ENCODE measurements at places on chromosomes 1 and 21.

- DNase-seq, result no peak
Measured at GRCh38 chr1:26031611-26032220, 10.1 kb downstream of the EXTL1 start.

- DNase-seq, result no peak
Measured at GRCh38 chr1:241115784-241116183, 241.2 kb downstream of the RGS7 start.

DNA sequence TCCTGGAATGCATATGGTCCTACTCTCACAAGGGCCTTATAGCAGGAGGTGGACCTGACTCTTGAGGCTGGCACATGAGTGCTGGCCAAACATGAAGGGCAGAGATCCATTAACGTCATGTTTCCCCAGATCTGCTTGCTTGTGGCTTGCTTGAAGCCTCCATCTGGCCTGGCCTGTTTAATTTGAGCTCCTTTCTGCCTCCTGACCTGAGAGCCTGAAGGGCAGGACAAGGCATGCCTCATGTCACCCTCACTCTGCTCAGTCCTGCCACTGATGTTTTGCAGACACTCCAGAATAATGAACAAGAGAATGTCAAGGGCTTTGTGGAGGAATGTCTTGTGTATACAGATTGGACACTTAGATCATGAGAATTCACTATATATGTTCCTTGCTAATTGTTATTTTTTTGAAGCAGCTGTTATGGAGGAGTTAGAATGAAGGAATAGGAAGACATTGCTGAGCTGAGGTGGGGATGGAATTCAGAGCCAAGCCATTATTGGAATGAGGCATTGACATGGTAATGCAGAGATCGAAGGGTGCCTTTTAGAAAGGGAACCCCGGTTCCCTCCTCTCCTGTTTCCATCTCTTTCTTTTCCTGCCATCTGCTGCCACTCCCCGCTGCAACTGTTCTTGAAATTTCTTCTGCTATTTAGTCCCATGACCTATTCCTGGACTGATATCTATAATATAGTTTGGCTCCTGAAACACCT lies 457.0 kb upstream of the PROX1 start:
- no peak for DNase-seq

- DNase-seq, result no peak
Measured at GRCh38 chr1:117826540-117827078, 102.8 kb downstream of the GDAP2 start.

All from D341Med (cell line).